ENCODE measurements at places on chromosomes 6 and 20. TPM values are rescaled to one million over a fixed set of nuclear protein-coding genes. Genes with fewer than 3 reads are reported as not detected.

The BTN1A1 gene
- total RNA-seq = 0.28 TPM

The HEY2 gene
- total RNA-seq = 17.7 TPM

The FAM50B gene
- total RNA-seq = 3.1 TPM

The RIPOR2 gene
- 44.5 TPM for total RNA-seq

The TUBB2B gene
- 599 TPM for total RNA-seq

The PI3 gene
- total RNA-seq = not detected

The SGK2 gene
- total RNA-seq = 0.23 TPM

The CFB gene
- total RNA-seq = not detected

The CNR1 gene
- 3.1 TPM for total RNA-seq

The CNKSR3 gene
- total RNA-seq = 6.2 TPM

The SIRPG gene
- not detected for total RNA-seq

The KCNQ2 gene
- total RNA-seq = 88.6 TPM

The EFCAB8 gene
- total RNA-seq = 0.20 TPM

The TBXT gene
- 0.25 TPM for total RNA-seq

The EPHA7 gene
- total RNA-seq = 6.8 TPM

The LRRN4 gene
- total RNA-seq = 0.61 TPM

The XKR7 gene
- total RNA-seq = 1.8 TPM

The BYSL gene
- 43.9 TPM for total RNA-seq

The STX11 gene
- 0.21 TPM for total RNA-seq

The TNF gene
- total RNA-seq = not detected
